ENCODE measurements at places on chromosomes 16 and 17.

- no peak for DNase-seq
Observed at GRCh38 chr17:2393954-2394749, 6.7 kb downstream of the MNT start.

DNA sequence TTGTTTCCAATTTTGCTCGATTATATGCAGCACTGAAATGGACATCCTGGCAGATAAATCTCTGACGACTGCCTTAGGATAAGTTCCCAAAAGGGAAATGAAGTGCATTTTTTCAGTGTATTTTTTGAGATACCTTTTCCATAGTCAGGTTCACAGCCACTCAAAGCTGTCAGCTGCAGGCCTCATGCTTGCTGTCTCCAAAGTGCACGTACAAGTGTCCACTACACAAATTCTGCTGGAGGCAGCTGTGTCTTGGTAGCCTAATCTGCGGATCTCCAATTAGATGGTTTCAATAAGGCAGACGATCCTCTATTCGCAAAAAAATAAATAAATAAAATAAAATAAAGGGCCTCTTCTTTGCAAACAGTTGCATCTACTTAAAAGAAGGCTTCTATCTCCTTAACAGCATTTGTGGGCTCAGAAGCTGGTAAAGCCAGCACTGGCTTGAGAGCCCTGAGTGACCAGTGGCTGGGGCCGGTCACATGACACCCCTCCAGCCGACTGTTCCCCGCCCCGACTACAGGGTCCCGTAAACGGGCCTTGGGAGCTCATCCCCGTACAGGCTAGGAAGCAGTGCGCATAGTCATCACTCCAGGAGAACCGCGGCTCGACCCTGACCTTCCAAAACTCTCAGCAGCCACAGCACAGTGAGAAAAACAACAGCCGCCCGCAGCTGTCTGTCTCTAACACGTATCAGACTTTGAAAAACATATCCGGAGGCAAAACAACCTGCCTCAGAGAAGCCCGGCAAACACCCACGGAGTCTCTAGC lies 18.8 kb downstream of the RPH3AL start:
- DNase-seq, result peak; percentile 73

DNA sequence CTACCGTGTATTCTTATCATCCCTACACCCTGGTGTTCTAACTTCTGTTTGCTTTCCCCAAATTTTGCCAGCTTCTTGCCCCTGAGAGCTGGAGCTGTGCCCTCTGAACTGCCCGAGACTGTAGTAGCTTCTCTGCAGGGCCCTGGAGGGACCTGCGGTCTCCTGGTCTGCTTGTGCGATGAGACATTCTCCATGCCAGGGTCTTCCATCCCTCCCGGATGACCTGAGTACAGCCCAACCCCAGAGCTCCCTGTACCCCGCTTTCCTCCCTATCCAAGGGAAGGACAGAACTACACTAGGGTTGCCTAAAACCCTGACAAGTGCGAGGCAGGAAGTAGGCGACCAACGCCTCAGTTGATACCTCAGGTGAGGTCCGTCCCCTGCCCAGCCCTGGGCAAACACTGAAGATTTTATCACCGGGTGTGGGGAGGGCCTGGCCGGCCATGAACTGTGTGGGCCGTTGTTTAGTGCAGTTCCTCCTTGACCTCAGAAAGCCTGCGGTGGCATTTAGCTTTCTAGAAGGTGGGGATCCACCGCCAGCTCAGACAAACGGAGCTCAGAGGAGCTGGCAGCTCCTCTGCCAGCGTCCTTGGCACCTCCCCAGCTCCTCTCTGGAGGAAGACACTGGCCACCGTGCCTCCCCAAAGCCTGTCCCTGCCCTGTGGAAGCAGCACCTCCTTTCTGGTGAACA lies 13.7 kb downstream of the CANT1 start:
- no peak for DNase-seq

- no peak for DNase-seq
Observed at GRCh38 chr16:4780235-4780634, 7.9 kb downstream of the SEPTIN12 start.

DNA sequence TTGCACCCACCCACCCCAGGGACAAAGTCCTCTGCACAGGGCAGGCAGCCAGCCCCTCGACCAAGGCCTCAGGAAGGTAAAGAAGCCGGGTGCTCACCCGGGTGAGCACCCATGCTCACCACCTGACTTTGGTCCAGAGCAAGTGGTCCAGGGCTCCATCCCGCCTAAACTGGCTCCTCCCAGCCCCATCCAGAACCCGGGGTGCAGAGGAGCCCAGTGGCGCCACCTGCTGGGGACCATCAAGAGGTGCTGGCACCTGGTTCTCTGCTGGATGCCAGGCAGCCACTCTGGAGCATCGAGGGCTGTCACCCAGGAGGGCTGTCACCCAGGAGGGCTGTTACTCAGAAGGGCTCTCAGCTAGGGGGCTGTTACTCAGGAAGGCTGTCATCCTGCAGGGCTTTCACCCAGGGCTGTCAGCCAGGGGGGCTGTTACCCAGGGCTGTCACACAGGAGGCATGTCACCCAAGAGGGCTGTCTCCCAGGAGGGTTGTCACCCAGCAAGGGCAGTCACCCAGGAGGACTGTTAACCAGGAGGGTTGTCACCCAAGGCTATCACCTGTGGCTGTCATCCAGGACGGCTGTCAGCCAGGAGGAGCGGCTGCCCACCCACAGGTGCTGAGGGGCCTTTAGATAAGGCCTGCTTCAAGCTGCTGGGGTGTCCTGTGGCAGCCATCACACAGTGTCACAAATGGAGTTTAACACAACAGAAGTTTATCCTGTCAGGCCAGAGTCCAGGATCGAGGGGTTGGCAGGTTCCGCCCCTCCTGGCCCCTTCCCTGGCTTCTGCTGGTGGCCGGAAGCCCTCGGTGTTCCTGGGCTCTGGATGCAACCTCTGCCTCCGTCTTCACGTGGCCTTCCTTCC lies 98.5 kb downstream of the TNFRSF13B start:
- no peak for DNase-seq

DNA sequence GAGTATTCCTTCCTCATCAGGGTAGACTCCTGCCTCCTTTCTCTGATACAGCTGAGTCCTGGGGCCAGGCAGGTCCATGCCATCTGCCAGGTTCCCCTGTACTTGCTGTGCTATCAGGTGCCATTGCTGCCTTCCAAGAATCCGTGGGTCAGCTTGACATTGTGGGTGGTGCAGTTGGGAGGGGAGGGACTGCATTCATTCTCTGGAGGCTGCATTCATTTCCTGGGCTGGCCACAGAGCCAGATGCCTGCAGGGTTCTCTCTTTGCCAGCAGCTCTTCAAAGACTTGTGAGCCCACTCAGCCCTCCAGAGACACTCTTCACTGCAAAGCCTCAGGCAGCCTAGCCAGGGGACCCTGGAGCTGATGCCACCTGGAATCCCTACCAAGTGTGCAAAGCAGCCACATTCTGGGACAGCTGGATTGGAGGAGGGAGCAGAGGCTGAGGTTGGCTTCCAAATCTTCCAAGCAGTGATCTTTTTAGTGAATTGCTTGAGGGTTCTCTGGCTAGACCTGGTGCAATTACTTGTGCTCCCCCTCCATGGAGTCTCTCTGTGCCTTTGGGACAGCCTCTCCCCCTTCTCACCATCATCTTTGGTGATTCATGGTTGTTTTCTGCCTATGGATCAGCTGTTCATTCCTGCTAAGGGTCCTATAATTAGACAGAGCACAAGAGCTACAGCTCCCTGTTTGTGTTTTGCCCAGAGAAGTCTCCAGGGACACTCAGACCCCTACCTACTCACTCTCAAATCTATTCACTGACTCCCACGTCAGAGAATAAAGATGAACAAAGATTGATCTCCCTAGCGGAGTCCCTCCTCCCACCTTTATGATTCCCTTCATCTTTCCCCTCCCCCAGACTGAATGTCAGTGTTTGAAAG lies 20.9 kb downstream of the ANKFN1 start:
- DNase-seq, result no peak
